ENCODE measurements at places on chromosomes 2 and 18. TPM values are rescaled to one million over a fixed set of nuclear protein-coding genes. Genes with fewer than 3 reads are reported as not detected.
A peak's percentile ranks its signal among the peaks of the same experiment; 100 is the strongest.

DNA sequence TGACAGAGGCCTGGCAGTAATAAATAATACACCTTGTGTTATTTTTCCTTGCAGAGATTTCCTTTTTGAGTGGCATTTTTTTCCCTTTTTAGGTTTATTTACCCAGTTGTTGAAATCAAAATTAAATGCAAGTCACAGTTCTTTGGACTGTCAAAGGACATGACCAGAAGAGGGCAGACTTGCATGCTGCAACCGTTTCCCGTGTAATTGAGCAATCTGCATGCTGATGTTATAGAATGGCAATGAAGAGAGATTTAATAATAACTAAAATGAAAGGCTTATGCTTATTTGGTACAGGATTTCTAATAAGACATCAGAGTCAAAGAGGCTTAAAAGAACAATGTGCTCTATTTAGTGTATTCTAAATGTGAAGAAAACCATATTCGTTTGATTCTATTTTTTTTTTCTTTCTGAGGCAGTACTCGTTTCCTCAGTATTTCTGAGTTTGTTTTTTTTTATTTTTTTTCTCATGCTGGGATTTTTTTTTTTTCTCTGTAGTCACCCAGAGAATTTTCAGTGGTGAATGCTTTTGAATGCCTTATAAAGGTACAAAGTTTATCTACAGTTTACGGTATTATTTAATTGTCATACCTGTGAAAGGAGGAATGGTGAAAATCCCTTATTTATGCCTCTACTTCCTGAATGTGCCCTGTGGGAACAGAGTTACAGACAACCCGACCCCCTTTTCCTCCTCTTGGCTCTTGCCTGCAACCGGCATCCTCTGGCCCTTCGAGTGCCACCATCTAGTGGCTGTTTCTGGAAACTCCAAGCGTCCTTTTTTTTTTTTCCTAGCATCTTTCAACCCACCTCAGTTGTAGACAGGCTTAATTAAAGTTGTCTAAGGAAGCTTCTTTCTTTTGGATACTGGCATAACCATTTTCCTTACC lies 368.5 kb downstream of the LRRTM1 start:
- DNase-seq, result no peak

Gene POLR1B
- polyA plus RNA-seq, result 25.1 TPM

- DNase-seq, result no peak
Measured at GRCh38 chr2:10377052-10377746, 70.9 kb downstream of the ODC1 start.

Gene CDH2
- 5.6 TPM for polyA plus RNA-seq

Gene PAX8
- polyA plus RNA-seq, result 9.2 TPM

GRCh38 chr2:222710736-222711135 lies 39.3 kb downstream of the MOGAT1 start:
- DNase-seq, result no peak

Gene TMEFF2
- polyA plus RNA-seq, result 0.34 TPM

Gene GPR55
- not detected for polyA plus RNA-seq

- no peak for DNase-seq
Measured at GRCh38 chr2:217966423-217967070, 36.2 kb downstream of the TNS1 start.

Gene AGBL5
- 53.0 TPM for polyA plus RNA-seq

GRCh38 chr2:140344838-140345237 lies 1564.6 kb upstream of the NXPH2 start:
- no peak for DNase-seq

GRCh38 chr2:157178874-157179273 lies 78.6 kb upstream of the GALNT5 start:
- DNase-seq, result no peak

- no peak for DNase-seq
Measured at GRCh38 chr2:177245010-177245422, 19.5 kb downstream of the NFE2L2 start.

Gene RAX
- polyA plus RNA-seq, result not detected

Gene TMEM37
- polyA plus RNA-seq, result 31.1 TPM

DNA sequence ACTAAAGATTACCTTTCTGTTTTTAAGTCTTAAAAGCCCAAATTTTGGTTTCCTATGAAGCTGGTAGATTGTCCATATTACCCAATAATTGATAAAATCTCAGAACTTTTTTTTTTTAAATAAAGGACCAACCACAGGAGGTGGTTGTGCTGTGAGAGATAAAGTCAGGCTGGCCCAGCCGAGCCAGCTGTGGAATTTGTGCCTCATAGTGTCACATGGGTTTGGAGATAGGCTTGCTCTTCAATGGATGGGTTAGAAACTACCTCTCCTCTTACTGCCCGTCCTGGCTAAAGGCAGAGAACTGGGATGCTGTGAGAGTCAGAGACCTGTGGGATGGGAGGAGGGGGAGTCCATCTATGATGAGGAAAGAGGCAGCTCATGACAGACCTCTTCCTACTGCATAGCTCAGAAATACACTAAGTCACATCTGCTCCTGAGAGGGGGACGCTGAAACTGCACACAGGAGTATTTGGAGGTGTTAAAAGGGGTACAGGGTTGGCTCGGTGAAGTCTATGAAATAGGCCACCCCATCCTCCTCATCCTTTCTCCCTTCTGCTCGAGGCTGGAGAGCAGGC lies 99.7 kb upstream of the MGAT4A start:
- no peak for DNase-seq

Gene LDLRAD4
- polyA plus RNA-seq, result 14.1 TPM

Gene BMP10
- polyA plus RNA-seq, result not detected

DNA sequence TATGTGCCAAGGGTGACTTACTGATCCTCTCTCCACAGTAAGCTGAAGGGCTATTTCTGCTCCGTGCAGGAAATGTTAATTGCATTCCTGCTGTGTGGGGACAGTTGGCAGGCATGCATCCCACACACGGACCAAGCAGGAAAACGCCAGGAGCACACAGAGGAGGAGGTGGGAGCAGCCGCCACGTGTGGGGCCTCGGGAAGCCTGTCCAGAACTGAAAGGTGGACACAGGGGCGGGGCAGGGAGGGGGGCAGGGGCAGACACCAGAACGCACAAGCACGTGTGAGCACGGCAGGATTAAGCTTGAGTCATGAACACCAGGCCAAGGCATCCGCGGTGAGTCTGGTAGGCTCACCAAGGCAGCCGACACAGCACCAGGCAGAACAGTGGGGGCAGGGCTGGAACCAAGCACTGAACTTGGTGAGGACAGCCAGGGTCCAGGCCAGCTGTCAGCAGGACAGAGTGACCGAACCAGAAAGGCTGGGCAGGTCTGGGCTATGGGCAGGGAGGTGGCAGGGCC lies 177.1 kb downstream of the EIPR1 start:
- peak; percentile 12 for DNase-seq

Gene CD207
- 0.17 TPM for polyA plus RNA-seq

DNA sequence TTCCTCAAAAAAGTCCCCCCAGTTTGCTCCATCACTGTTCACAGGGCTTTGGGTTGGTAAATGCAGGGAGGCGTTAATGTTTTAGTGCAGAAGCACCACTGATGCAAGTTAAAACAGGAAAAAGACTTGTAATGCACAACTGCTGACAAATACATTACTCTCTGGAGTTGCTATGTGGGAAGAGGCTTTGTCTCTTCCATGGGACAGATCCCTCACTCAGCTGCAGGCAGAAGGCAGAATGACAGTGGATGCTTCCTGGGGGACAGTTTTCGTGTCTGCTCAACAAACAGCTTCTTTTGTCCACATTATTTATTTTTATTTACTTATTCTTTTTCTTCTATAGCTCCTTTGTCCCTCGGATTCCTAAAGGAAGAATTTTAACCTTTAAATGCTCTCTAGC lies 22.7 kb upstream of the KCNE4 start:
- DNase-seq, result no peak

DNA sequence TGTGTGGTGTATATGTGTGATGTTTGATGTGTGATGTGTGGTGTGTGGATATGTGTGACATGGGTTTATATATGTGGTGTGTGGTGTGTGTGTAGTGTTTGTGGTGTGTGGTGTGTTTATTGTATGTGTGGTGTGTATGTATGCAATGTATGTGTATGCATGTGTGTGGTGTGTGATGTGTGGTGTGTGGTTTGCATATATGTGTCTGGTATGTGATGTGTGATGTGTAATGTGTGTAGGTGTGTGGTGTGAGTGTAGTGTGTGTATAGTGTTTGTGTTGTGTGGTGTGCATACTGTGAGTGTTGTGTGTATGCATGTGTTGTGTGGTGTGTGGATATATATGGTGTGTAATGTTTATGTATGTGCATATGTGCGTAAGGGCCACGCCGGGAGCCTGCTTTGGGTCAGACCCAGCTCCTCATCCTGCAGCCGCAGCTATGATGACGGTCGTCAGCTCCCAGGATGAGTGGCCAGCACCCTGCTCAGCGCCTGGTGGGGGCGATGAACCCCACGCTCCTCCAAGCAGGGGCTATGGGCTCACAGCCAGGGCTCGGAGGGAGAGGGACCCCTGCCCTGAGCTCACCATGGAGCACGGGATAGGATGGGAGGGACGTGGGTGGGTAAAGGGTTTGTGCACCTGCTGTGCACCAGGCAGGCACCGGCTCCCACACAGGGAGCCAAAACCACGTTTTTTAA lies 331.3 kb downstream of the EIPR1 start:
- DNase-seq, result no peak

DNA sequence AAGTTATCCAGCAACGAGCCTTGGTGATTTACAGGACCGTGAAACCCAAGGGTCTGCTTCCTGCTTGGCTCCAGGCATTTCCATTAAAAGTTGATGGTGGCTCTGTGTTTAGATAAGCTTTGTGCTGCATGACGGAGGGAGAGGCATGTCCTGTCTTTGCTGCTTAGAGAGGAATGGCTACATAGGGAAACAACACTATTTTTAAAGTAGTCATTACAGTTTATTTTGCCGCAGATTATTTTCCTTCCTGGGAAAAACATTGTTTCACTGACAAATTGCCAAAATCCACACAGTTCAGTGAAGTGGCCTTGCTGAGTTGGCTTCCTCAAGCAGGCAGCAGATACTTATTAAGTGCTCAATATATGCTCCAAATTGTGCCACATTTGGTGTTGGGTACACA lies 98.5 kb downstream of the THSD7B start:
- no peak for DNase-seq

Gene CERS6
- 24.2 TPM for polyA plus RNA-seq

DNA sequence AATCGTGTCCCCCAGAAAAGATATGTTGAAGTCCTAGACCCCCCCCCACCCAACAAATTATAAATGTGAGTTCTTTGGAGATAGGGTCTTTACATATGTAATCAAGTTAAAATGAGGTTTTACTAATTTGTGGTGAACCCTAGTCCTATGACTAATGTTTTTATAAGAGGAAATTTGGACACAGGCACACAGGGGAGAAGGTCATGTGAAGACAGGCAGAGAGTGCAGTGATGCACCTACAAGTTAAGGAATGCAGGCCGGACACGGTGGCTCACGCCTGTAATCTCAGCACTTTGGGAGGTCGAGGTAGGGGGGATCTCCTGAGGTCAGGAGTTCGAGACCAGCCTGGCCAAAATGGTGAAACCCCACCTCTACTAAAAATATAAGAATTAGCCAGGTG lies 5.8 kb upstream of the PMAIP1 start:
- no peak for DNase-seq

Gene BOLL
- not detected for polyA plus RNA-seq

DNA sequence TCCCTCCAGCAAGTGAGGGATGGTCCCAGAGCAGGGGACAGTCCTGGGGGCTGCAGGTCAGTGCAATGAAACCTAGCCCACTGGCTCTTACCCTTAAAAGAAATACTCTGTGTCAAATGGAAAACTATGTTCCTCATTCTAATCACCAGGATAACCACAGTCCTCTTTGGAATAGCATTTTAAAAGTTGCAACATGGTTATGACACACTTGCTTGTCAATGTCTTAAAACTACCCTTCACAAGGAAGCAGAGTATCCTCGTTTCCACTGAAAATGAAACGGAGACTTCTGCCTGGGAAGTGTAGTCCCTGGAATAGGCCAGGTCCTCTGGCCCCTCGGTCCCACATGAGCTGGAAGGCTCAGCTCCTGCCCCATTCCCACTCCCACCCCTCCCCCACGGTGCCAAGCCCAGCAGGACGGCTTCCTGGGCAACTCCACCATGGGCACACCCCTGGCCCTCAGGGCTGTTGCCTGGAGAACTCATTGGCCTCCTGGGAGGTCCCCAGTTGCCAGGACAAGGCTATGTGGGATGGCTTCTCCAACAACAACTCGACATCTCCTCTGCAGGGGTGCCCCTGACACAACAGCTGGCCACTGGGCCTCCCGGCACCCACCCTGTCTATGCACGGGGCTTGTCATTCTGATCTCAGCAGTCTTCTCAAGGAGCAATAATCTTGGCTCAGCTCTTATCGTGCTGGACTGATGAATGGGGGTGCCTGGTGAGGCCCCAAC lies 38.3 kb upstream of the ST3GAL5 start:
- no peak for DNase-seq

Data from left lung (tissue), 14 donors.